ENCODE measurements at places on chromosomes 2 and 18.
A peak's percentile ranks its signal among the peaks of the same experiment; 100 is the strongest.

- DNase-seq = no peak
Observed at GRCh38 chr2:119429225-119429981, 2.3 kb upstream of the TMEM37 start.

- DNase-seq = no peak
Observed at GRCh38 chr2:216081012-216081411, 597 bp downstream of the PECR start.

- DNase-seq = no peak
Observed at GRCh38 chr2:42569883-42570282, 1.5 kb downstream of the MTA3 start.

DNA sequence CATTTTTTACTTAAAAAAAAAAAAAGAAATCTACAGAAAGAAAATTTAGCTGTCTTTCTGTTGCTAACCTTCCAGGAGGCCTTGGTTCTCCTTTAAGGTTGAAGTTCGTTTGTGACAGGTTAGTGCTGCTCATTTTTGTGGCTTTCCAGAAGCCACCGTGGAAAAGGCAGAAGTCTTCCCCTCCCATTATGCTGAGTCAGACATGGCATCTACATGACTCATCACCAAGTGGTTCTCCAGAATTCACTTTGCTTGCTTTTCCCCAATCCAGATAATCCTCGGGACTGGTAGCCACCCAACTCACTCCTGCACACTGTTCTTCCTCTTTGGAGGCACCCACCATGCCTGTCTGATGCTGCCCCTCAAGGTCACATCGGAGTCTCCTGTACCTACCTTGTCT is 228.7 kb downstream of the PIK3C3 start:
- DNase-seq = no peak

DNA sequence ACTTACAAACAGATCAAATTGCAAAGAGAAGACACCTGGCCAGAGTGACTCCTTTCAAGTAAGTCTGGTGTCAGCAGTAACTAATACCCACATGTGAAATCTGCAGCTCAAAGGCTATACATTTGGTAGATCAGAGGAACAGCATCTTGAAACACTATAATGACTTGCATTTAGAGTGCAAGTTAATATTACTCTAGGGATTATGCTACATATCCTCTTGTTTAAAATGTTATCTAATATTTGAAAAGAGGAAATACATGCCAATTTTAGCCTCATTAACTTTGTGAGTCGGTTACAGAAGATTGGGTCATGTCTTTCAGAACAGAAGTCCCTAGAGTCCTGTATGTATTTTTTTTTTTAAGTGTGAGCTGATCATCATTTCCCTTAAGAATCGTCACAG is 15.2 kb downstream of the LANCL1 start:
- no peak for DNase-seq

- DNase-seq = no peak
Observed at GRCh38 chr2:159913900-159914299, 115.9 kb upstream of the CD302 start.

DNA sequence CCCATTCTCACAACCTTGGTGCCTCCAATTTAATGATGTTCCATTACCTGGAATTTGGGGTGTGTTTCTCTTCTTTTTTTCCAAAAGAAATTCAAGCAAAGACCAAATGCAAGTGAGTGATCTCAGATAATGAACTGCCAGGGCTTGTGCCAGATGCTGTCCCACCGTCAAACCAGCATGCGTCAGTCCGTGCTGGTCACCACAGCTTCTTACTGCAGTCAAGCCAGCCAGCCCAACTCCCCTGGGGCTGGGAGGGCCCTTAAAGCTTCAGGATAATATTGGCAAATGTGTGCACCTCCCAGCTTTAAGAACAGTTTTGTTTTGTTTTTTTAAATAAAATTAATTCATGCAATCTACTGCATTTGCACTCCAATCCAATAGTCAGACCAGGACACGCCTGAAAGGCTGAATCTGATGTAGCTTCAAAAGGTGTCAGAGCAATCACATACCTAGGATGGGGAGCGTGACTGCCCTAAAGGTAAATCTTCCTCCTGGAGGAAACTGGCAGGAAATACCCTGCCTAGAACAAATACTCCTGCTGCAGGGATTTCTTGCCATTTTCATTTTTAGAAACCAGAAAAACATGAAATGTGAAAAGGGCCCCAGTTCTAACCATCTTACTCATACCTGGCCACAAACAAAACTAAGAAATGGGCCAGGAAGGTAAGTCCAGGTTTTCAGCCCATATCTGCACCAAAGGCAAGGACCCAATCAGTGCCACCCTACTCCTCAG is 26.8 kb upstream of the SP3 start:
- no peak for DNase-seq

GRCh38 chr2:146602856-146603255 is 1242.0 kb upstream of the ACVR2A start:
- no peak for DNase-seq

DNA sequence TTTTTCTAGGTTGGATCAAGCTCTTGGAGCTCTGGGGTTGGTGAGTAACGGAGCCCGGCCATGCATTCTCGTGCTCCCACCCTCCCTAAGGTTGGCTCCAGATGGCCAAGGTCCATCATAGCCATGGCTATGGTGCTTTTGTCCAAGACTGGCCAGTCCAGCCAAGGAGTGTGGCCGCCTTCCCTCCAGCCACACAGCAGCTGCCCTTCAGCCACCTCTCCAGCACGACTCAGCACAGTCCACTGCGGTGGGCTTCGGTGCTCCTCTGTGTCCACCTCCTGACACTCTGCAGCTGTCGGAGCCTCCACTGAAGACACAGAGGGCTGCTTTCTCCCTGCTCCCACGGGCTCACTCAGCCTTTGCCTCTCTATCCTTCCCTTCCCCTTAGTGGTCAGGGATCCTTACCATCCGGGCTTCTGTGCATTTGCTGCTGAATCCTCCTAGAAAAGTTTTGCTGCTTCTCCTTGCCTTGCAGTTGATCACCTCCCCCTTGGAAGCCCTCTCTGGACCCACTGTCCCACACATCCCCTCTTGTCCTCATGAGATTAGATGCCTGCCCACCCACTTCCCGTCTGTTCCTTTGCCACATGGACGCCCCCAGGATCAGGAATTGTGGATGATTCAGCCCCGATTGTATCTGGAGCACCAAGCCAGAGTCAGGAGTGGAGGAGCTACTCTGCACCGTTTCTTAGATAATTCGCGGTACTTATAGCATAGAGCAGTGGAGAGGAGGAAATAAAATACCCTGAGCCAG is 177.1 kb upstream of the COPS8 start:
- no peak for DNase-seq

GRCh38 chr2:233013027-233013461 is at the start of gene NGEF:
TSS of gene NGEF (minus strand) at chr2:233013256. CDS start at chr2:232974890, 38,366 bp downstream.
- DNase-seq = no peak

DNA sequence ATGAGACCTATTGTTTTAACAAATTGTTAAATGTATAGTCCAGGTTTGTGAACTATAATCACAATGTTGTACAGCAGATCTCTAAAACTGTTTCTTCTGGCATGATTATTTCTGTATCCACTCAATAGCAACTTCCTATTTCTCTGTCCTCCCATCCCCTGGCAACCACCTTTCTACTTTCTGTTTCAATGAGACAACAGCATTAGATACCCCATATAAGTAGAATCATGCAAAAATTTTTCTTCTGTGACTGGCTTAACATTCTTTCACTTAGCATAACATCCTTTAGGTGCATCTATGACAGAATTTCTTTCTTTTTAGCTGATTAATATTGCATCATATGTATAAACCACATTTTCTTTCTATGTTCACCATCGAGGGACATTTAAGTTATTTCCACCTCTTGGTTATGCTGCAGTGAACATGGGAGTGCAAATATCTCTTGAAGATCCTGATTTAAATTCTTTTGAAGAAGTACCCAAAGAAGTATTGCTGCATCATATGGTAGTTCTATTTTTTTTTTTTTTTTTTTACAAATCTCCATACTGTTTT is 713.5 kb downstream of the LRP1B start:
- DNase-seq = no peak

- DNase-seq = no peak
Observed at GRCh38 chr2:43107679-43108078, 118.7 kb downstream of the ZFP36L2 start.

DNA sequence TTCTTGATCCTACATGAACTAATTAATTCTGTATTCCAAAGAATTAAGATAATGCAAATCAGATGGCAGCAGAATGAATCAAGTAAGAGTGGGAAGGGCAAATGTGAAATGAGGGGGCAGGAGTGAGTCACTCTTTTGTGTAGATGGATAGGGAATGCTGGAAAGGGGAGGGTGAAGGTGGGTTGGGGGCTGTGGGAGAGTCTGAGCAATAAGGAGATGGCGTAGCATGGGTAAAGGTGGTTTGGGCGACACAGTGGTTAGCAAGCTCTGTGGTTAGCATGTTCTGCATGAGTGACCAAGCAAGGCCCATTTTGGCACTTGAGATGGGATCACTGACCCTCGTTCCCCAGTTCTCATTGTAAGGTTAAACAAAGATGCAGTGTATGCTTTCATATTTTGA is 20.4 kb downstream of the GPD2 start:
- DNase-seq = no peak

DNA sequence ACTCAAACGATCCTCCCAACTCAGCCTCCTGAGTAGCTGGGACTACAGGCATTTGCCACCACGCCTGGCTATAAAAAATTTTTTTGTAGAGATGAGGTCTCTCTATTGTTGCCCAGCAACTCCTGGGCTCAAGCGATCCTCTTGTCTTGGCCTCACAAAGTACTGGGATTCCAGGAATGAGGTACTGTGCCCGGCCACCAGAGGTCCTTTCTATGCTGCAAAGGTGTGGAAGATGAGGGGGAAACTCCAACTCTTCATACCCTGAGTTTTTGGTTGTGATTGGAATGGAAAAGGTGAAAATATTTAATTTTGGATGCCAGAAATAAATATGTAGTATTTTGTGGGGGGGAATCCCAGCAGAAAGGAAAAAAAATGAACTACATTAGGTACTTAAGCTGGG is 36.0 kb downstream of the MRPL33 start:
- no peak for DNase-seq

GRCh38 chr2:54722641-54723040 is 821 bp upstream of the EML6 start:
- no peak for DNase-seq

DNA sequence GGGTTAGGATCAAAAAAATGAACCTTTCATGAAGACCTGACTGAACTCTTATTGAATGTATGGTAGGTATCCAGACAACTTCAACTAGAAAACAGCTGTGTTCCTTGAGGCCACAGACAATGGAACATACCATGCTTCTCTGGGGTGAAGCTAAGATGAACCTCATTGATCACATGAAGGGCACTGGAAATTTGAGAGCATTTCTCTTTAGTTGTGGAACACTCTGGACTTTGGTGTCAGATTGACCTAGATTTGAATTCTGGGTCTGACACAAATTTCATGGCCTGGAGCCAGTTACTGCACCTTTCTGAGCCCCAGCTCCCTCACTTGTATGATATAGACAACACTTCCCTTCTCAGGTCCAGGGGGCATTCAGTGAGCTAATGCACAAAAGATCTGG is 411.2 kb upstream of the ID2 start:
- no peak for DNase-seq

DNA sequence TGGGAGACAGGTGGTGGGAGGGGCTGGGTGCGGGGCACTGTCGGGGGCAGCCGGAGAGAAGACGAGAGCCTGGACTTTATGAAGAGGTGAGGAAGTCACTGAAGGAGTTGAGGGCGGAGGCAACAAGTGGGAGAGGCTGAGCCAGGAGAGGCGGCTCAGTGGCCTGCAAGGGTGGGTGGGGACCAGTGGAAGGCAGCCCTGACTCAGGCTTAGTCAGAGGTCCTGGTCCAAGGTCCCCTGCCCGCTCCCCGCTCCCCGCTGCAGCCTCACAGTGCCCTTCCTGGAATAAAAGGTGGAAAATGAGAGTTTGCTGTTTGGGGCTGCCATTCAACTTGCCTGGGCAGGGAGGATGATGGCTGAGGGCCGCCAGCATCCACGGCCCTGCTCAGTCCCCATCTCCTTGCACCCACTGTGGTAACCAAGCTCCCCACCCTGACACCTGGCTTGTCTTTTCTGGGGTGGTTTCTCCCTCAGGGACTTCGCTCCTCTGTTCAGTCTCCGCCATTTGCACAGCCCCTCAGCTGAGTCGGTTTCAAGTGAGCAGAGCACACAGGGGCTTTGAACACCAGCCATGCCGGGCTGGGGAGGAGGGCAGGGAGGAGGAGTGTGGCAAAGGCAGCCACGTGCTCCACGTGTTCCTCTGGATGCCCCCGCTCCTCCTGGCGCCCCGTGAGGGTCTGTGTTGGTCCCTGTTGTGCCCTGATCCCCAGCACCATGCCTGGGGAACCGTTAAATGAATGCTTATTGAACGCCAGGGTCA is 13.7 kb upstream of the RALB start:
- DNase-seq = no peak

GRCh38 chr2:80396276-80396675 is 91.7 kb upstream of the LRRTM1 start:
- DNase-seq = no peak

DNA sequence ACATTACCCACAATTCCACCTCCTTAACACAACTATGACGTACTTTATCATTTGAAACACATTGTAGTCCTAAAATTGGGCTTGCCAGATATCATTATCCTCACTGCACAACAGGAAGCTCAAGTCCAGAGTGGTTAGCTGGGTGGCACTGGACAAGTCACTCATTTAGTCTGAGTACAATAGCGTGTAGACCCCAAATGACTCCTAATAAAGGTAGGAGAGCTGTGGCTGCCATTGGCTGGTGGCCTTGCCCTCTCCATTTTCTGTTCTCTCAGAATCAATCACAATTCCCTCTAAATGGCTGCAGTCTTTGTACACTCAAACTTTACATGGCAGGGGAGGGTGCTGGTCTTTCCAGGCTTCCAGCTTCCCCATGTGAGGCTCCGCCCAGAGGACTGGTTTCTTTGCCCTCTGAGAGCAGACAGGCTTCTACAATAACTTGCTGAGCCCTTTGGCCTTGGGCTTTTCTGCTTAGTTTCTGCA is 11.7 kb downstream of the PSTPIP2 start:
- no peak for DNase-seq

- no peak for DNase-seq
Observed at GRCh38 chr2:75497256-75497655, 63.5 kb downstream of the EVA1A start.

GRCh38 chr2:172103471-172104272 is 972 bp upstream of the DLX2 start:
- peak; percentile 59 for DNase-seq

DNA sequence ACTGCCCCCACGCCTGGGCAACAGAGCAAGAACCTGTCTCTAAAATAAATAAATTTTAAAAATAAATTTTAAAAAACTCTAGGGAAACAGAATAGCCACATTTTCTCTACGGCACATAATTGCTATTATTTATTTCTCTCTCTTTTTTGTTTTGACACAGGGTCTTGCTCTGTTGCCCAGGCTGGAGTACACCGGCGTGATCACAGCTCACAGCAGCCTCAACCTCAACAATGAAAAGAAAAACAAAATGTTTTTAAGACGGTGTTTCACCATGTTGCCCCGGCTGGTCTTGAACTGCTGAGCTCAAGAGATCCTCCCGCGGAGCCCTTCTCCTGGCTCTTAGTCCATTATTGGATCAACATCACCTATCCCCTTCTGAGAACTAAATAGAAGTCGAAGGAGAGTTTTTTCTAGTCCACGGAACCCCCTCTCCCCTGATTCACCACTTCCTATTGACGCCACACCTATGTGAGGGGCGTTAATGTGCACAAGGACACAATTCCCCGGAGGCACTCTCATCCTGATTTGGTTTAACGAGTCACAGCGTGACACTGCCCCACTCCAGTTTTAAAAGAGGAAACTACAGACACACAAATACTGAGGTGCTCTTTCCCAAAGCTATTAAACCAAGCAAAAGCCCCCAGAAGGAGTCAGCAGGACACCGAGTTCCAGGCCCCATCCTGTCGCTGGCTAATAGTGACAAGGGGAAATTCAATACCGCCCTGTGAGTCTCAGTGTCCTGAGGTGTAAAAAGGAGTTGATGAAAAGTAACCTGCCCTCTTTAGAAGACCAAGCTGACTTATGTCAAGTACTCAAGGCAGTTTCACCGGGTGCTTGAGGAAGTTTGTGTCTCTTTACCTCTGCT is 1.1 kb downstream of the NPC1 start:
- peak; percentile 15 for DNase-seq

Measured in effector memory CD8-positive, alpha-beta T cell (primary cell).